Tongue (tissue), 3 donors: ENCODE measurements at places on chromosomes 7 and 10. TPM values are rescaled to one million over a fixed set of nuclear protein-coding genes. Genes with fewer than 3 reads are reported as not detected.

ADAMTS14 gene
- total RNA-seq, result 12.6 TPM

PIP gene
- total RNA-seq, result 11.3 TPM

LRGUK gene
- total RNA-seq, result 1.6 TPM

ANKRD1 gene
- 123 TPM for total RNA-seq

LIPK gene
- total RNA-seq, result 1.1 TPM

CPA5 gene
- 0.31 TPM for total RNA-seq

MBLAC1 gene
- total RNA-seq, result 0.82 TPM

TECTB gene
- total RNA-seq, result not detected

MMD2 gene
- not detected for total RNA-seq

PDE6C gene
- total RNA-seq, result not detected

CRYGN gene
- not detected for total RNA-seq

LEP gene
- not detected for total RNA-seq

SHH gene
- total RNA-seq, result 1.3 TPM

GDF2 gene
- total RNA-seq, result not detected

ADAM12 gene
- total RNA-seq, result 24.7 TPM

ARHGAP22 gene
- total RNA-seq, result 2.1 TPM

INPP5A gene
- 115 TPM for total RNA-seq

ZNF425 gene
- total RNA-seq, result 4.7 TPM

KEL gene
- 1.6 TPM for total RNA-seq

BET1 gene
- total RNA-seq, result 34.3 TPM

NAT16 gene
- total RNA-seq, result not detected

ASIC3 gene
- 0.51 TPM for total RNA-seq

CALY gene
- not detected for total RNA-seq

GPRIN2 gene
- total RNA-seq, result 1.3 TPM
